Keratinocyte (primary cell): ENCODE measurements at places on chromosomes 12 and 14. TPM values are rescaled to one million over a fixed set of nuclear protein-coding genes. Genes with fewer than 3 reads are reported as not detected.

ASB2 gene
- polyA plus RNA-seq, result 0.31 to 1.7 TPM (median 0.56 TPM) in 3 replicates

MARCHF9 gene
- 10.9 to 17.0 TPM (median 12.4 TPM) in 3 replicates for polyA plus RNA-seq

CD4 gene
- 0.01 to 0.05 TPM in 2 of 3 replicates, not detected in the other for polyA plus RNA-seq

NGB gene
- not detected in 3 replicates for polyA plus RNA-seq

RND1 gene
- 0.05 to 0.30 TPM (median 0.16 TPM) in 3 replicates for polyA plus RNA-seq

GLIPR1L1 gene
- polyA plus RNA-seq, result not detected in 3 replicates

DTX3 gene
- polyA plus RNA-seq, result 2.6 to 5.4 TPM (median 3.5 TPM) in 3 replicates

MIPOL1 gene
- polyA plus RNA-seq, result 6.1 to 10.9 TPM (median 6.1 TPM) in 3 replicates

GDF3 gene
- not detected in 3 replicates for polyA plus RNA-seq
